Hematopoietic multipotent progenitor cell treated with erythropoietin and hydrocortisone succinate and interleukin-3 and kit ligand, for 6 days (in vitro differentiated cells): ENCODE measurements at places on chromosomes 16 and 17.

DNA sequence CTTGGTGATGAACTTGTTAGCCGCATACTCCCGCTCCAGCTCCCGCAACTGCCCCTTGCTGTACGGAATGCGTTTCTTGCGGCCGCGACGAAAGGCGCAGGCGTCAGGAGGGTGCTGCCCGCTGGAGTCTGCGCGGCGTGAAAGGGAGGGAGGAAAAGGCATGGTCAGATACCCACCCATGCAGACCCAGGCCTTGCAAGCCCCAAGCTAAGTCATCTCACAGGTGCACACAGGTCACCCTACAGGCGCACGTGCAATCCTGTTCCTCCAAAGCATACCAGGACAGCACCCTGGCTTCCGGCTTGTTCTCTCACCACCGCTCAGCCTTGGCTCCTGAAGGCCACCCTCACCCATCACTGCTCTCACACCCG is 1.6 kb downstream of the HOXB13 start:
- DNase-seq: no peak

- no peak for DNase-seq
Measured at GRCh38 chr17:83162035-83162745, 82.8 kb downstream of the METRNL start.

- DNase-seq: no peak
Measured at GRCh38 chr16:16073001-16073545, 123.7 kb downstream of the ABCC1 start.

GRCh38 chr16:25161753-25162367 is 50.3 kb downstream of the LCMT1 start:
- DNase-seq: no peak

GRCh38 chr17:65495122-65496055 is 66.1 kb downstream of the AXIN2 start:
- no peak for DNase-seq

DNA sequence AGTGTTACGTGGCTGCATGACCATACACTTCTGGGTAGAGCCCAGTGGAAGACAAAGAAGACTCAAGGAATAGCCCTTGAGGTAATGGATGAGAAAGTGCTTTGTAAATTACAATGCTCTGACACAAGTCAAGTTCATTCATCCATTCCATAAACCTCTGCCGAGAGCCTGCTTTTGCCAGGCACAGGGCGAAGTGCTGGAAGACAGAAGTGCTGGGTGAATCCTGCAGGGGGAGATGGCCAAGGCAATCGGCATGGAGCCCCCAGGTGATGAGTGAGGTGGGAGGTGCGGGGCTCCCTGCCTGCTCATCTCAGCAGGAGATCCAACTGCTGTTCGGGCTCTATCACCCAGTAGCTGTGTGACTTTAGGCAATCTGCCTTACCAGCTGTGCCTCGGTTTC is 2.8 kb upstream of the SOCS3 start:
- DNase-seq: no peak

DNA sequence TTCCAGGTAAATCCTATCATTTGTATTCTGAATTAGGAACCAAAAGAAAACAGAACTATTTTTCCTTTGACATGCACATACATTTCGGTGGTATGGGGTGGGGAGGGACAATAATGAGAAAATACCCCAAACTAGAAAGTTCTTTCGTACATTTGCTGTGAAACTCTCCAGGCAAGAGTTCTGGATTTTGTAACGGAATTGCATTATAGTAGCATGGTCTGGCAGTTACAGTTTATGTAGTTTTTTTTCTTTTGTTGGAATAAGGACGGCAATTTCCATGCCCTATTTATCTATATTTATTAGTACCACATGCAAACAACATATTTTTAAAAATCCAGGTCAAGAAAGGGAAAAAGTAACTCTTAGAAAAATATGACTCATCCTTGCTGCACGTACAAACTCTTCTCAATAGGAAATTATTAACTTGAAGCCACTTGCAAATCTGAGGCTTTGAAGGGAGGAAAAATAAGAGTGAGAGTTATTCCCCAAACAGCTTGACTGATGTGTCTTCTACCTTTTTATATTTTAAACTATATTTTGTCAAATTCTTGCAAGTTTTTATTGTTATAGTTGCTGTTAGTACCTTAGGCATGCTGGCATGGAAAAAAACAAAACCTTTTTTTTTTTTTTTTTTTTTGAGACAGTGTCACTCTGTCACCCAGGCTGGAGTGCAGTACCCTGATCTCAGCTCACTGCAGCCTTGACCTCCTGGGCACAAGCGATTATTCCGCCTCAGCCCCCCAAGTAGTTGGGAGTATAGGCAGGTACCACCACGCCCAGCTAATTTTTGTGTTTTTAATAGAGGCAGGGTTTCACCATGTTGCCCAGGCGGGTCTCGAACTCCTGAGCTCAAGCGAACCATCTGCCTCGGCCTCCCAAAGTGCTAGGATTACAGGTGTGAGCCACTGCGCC is 69.3 kb downstream of the WWP2 start:
- no peak for DNase-seq
